ENCODE measurements at places on chromosomes 7 and 10. TPM values are rescaled to one million over a fixed set of nuclear protein-coding genes. Genes with fewer than 3 reads are reported as not detected.

DNA sequence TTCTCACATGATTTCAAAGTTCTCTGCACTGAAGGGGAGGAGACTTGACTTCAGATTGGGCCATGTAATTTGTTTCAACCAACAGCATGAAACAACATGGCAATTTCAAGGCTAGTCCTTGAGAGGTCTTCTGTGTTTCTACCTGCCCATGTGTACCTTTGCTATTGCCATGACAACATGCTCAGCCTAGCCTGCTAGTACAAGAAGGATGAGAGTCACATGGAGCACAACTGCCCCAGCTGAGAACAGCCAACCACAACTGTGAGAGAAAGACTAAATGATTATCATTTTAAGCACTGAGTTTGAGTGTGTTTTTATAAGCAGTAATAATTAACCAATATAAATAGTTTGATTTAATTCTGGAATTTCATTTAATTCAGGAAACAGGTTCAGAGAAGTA is 41.9 kb downstream of the ANKMY2 start:
- DNase-seq: no peak

DNA sequence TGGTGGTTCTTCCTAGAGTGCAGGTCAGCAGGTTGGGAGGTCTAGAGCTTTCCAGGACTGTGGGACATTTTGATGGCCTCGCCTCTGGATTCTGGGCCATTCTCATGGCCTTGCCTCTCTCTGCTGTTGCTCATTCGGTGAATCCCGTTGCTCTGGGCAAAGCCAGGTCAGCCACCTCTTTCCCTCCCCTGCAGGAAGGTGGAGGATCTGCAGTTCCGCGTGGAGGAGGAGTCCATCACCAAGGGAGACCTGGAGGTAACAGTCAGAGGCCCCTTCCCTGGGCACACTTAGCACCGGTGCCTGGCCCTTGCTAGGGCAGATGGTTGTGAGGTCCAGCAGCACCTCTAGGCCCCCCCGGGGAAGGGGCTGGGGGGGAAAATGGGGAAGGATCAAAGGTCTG is 74.9 kb downstream of the CLIP2 start:
- DNase-seq: no peak

Gene ENKUR
- total RNA-seq: 1.0 TPM

DNA sequence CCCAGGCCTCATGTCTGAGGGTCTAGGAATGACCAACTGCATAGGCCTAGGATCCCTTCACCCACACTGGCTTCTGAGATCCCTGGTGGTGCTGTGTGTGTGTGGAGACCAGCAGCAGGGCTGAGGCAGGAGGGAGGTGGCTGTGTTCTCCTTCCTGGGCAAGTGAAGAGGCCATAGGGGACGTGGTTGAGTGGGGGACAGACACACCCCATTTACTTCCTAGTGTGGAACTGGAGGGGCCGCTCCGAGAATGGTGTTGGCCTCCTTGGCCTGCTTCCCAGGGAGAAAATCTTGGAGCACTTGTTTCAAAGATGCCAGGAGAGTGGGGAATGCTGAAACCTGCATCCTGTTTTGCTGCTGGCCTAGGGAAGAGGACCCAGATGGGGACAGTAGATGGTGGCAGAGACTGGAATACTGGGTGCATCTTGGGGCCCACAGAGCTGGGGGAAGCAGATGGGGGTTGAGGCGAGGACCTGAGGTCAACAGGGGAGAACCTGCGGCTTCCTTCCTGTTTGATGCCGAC is 19.1 kb downstream of the UBTD1 start:
- no peak for DNase-seq

GRCh38 chr7:30795161-30795948 is 24.1 kb downstream of the MINDY4 start:
- peak; percentile 87 for DNase-seq

Gene KCP
- total RNA-seq: 9.9 TPM

Gene ETV1
- total RNA-seq: 9.0 TPM

DNA sequence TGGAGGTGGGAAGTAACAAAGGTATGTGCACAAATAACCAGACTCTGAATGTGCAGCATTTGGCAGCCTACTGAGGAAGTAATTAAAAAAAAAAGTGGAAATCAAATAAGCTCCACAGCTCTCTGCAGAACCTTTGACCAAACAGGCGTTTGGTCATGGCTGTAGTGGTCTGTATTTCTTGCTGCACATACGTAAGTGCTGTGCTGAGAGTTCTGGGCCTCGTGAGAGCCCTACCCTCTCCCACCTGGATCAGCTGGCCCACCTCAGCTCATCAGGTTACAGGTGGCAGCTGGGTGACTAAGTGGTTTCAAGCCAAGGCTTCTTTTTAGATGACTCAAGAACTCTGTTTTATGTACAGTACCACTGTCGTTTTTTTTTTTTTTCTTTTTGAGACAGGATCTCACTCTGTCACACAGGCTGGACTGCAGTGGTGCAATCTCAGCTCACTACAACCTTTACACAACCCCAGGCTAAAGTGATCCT is 178.2 kb upstream of the KLF6 start:
- peak; percentile 36 for DNase-seq

Gene HOXA9
- 2.5 TPM for total RNA-seq

- DNase-seq: no peak
These were observed 37.8 kb downstream of the FAM13C start for GRCh38 chr10:59324597-59324996.

DNA sequence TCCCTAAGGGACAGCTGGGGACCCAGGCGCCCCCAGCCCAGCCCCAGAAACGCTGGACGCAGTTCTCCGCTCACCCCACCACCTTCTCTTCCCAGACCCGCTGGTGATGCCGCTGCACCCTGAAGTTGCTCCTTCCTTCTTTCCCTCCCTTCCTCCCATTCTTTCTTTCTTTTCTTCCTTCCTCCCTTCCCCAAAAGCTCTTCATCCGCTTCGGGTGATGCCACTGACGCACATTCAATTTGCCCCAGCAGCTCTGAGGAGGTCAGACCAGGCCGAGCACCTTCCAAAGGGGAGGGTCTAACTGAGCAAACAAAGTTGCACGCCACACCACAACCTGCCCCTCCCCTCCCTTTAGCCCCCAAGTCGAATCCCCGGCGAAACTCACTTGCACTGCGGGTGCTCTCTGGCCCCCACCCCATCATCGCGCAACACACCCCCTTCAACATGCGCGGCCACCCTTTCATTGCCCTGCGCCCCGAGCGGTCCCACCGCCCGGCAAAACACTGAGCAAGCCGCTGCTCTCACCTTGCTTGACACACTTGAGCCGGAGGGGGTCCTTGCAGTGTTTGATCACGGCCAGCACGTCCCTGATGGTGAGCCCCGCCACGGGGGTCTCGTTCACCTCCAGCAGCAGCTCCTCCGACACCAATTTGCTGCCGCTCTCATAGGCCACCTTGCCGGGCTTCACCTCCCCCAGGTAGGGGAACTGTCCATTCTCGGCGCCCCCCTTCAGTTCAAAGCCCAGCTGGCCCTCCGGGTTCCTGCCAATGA is 787 bp downstream of the MAGI2 start:
- peak; percentile 3 for DNase-seq

DNA sequence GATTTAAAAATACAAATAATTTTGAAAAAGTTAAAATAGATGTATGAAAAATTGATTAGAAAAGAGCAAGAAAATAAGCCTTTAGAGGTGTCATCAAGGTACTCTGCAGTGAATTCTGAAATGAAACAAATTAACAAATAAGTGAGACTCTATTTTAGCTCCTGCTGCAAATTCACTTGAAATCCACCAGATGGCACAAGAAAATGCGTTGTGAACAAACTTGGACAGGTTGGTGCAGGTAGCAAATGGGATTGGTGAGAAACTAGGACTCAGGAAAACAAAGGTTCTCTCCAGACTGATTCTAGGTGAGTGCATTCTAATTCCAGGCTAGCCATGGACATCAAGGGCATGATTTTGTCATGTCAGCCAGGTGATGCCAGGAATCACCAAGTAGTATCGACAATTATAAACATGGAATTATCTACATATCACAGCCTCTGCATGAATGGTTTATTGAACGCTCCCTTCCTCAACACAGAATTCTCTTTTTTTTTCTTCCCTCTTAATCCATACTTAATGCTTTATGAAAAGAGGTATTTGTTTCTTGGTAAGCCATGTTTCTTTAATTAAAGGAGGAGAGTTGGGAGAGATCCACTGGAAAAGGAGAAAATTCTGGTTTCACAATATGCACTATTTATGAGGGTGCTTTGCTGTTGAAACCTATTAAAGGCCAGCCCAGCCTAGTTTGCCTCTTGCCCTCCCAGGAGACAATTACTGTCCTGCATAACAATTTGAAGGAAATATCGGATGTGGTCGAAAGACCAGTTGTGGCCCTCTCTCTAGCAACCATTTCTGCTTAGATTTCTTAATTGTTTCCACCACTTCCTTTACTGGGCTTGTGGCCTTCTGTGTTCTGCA is 118.1 kb downstream of the ZNF365 start:
- no peak for DNase-seq

DNA sequence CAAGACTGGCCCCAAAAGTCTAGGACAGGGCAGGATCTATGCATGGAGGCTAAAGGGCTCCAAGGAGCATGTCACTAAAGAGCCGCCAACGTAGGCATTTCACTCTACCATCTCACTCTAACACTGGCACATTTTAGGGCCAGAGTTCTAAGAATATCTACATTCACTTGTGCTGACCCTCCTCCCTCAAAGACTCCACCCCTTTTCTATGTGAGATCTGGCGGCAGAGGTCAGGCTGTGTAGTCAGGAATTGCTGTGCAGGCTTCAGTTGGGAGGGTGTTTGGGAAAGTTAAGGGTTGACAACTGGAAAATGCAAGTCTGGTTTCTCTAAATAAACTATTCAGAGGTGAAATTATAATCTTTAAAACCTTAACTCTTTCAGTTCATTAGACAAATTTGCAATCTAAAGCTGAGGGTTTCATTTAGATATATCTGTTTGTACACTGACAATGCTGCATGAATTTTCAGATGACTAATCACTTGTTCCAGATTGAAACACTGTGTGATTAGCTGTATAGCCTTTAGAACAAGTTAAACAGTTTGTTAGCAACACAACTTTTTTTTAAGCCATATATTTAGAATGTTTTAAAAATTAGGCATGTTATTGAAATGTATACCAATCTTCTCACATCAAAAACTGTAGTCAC is 18.2 kb downstream of the LMOD2 start:
- no peak for DNase-seq

DNA sequence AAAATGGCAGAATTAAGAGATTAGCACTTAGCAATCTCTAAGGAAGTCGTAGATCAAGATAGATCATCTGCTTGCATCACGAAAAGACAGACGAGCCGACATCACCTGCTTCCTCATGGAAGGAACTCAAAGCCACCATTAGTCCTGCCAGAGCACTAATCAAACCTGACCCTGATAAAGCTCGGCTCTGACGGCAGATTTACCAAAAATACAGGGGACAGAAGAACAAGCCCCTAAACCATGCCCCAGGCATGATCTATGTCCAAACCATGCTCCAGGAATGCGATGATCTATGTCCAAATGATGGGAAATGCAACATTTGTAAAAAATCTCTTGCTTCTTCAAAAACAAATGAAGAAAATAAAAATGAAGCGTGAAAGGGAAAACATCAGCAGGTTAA is 182.8 kb downstream of the TCERG1L start:
- no peak for DNase-seq

- DNase-seq: no peak
These were observed 565.0 kb downstream of the XPNPEP1 start for GRCh38 chr10:109358325-109358724.

DNA sequence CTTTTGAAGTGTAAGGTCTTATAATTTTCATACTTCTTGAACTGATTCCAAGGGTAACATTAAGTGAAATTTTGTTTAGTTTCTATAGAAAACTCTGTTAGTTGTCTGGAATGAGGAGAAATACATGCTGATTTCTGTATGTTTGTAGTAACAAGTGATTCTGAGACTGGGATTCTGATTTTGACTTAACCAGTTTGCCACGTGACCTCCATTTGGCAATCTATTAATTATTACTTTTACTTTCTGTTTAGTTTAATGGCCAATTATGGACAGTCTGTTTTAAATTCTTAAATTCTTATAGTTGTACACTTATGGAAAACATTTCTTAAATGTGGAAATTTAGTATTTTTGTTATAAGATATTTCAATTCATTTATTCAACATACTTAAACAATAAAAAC is 163.1 kb downstream of the ADK start:
- DNase-seq: no peak

DNA sequence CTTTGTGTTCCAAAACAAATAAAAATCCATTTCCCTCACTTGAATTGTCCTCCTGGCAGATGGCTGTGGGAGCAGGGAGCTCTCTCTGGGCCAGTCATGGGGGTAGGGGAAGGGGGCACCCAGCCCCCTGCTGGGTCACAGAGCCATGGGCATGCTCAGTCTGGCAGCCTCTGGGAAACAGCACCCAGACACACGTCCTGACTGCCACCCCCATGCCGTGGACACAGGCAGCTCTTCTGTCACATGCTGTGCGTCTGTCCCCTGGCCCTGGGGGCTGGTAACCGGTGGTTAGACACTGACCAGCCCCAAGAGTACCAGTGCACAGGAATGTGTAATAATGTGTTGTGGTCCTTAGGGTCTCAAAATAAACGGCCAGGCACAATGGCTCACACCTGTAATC is 47.0 kb downstream of the RASGEF1A start:
- no peak for DNase-seq

DNA sequence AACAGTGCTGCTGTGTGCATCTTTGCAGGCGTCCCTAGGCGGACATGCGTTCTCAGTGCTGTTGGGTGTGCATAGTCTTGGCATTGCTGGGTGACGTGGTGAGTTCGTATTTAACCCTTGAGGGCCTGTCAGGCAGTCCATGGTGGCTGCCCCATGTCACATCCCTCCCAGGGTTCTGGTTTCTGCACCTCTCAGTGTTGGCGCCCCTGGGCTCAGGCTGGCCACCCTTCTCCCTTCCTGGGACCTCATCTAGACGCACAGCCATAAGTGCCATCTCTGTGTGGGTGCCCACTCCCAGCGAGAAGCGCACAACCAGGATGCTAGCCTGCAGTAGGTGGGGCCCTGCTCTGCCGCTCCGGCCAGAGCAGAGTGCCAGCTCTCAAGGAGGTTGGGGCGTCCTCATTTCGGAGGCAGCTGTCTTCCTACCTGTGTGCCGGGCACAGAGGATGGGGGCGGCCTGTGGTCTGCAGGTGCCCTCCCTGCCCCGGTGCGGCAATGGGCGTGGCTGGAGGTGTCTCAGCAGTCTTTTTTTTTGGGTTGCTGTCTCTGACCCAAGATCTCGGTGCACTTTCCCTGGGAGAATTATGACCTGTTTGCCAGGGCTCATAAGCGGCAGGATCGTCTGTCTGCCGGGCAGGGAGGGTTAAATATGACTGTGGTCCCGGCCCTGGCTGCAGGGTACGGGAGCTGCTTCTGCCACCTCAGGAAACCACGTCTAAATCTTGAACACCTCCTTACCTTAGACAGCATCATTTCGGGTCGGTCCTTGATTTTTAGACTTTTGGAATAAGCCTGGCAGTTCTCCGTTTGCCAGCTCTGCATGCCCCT is 6.5 kb downstream of the INPP5A start:
- DNase-seq: no peak

Gene NME8
- total RNA-seq: not detected

- no peak for DNase-seq
These were observed 65.5 kb downstream of the INSIG1 start for GRCh38 chr7:155363146-155363539.

All from PC-9 (cell line).